ENCODE measurements at places on chromosomes 7 and 10.

DNA sequence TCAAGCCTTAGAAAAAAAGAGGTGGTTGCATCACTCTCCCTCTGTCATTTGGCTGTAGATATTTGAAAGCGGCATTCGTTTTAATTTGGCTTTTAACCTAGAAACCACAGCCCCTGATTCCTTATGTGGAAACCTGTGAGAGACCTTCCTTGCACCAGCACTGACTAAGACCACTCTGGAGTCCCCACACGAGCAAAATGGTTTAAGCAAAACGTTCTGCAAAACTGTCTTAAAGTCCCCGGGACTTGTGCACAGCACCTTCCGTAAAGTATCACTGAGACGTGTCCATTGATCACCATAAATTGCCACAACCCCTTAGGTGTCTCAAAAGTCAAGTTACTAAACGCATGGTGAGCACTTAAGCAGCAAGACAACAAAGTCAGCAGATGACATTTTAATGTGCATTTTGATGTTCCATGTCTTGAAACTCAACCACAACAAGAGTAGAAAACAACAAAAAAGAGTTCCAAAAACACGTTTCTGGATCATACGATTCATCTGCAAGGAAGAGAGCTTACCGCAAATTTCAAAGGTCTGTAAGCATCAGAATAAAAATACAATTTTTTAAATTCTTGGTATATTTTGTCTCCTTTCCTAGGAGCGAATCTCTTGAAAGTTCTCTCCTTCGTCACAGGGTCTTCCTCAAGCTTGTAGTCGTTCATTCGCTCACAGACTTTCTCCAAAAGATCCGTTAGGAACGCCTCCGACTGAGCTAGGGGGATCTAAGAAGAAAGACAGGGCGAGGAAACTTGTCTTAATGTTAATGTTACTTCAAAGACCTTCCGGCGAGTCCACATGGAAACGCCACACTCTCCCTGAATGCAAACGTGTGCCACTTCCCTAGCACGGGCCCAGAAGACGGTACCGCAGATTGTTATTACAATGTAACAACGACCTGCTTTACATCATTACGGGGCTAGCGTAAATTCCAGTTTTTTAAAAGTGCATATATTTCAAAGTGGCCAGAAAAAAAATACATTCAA lies 37.7 kb downstream of the CNPY1 start:
- no peak for DNase-seq

DNA sequence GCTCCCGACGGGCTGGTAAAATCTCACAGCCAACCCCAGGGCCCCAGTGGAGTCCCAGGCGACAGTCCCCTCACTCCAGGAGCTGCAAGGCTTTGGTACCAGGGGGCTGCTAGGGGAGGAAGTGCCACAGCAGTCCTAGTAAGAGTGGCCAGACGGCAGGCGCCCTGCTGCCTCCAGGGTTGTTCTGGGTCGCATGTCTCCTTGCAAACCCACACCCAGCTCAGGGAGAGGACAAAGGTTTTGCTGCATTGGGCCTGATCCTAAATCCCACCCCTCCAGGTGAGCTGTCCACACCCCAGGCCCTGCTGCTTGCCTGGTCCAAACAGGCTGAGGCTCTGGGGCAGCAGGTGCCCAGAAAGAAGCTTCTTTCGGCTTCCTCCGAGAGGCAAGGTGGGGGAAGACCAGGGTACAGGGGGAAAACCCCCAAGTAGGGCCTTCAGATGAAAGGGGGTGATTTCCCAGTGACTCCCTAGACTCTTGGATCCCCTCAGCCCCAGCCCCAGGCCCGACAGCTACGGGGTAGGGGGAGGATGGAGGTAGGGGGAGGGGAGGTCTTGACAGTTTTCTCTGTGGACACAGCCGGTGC lies 4.2 kb upstream of the KCP start:
- DNase-seq, result no peak

- no peak for DNase-seq
Observed at GRCh38 chr7:4715410-4715776, 33.3 kb downstream of the FOXK1 start.

DNA sequence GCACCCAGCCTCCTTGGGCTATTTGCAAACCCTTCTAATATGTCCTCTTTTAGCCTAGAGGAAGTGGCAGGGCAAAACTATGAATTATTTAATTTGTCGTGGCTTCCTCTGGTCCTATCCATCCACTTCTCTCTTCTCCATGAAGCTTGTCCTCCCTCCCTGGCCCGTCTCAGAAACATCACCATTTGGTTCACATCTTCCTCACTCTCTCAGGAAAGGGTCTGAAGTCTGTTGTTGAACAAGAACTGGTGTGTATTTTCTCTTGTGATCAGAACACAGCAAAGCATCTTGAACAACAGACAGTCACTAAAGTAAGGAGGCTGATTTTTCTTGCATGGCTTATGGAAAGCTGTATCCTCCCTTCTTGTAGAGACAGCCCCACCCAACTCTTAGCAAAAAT lies 550.1 kb upstream of the NRP1 start:
- no peak for DNase-seq

DNA sequence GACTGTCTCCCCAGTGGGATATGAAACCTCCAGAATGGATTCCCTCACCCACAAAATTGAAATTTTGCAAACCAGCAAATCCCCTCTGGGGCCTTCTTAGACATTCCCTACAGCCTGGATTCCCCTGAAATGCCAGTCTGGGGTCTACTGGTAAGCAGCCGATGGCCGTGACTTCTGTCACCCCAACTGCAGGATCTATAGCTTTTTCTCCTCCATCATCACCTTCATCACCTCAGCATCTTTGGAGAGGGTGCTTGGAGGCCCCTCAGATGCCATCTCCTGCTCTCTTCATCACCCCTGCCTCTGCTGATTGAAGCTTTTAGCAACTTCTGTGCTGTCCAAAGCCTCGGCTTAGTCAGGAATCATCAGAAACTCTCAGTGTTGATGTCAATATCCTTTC lies 2.6 kb upstream of the KCNMA1 start:
- no peak for DNase-seq

- no peak for DNase-seq
Observed at GRCh38 chr7:117876761-117877160, 3.5 kb upstream of the CTTNBP2 start.

GRCh38 chr10:48444266-48444665 lies 137.8 kb downstream of the MAPK8 start:
- DNase-seq, result no peak

- no peak for DNase-seq
Observed at GRCh38 chr10:520402-520787, 169.1 kb downstream of the DIP2C start.

GRCh38 chr7:45711161-45711490 lies 137.0 kb downstream of the ADCY1 start:
- DNase-seq, result no peak

DNA sequence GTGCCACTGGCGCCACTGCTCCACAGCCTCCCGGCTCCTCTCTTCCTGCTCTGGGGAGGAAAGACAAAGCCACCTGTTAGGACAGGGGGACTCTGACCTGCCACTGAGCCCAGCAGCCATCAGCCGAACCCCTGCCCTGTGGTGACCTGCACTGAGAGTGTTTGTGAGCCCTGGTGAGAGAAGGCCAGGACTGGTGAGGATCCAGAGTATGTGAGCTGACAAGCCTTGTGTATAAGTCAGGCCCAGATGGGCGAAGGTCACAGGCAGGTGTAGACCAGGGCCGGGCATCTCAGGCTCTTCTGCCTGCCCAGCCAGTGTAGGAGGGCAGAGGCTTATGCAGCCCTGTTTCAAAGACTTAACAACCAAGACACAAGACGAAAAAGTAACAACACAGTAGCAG lies 12.0 kb downstream of the UCMA start:
- no peak for DNase-seq

GRCh38 chr10:10852464-10852863 lies 165.2 kb upstream of the CELF2 start:
- DNase-seq, result no peak

DNA sequence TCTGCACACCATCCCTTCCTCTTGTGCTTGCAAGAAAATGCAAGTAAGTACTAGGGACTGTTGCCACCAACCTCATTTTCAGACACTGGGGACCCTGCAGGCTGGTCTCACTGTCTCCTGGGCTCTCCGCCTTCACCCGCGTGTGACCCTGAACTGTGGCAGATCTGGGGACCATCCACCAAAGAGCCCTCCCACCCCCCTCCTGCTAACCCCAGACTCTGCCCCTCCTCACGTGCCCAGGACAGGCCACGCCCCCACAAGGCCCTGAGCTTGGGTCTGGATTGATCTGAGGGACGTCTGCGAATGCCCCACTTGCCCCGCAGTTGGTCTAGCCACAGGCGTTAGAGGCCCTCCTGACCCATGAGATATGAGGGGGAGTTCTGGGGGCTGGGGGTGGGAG lies 8.1 kb downstream of the CNPY1 start:
- DNase-seq, result no peak

- DNase-seq, result no peak
Observed at GRCh38 chr10:42519761-42520460, 118.5 kb downstream of the ZNF33B start.

- no peak for DNase-seq
Observed at GRCh38 chr10:132392811-132393694, 3.9 kb upstream of the PWWP2B start.

GRCh38 chr10:64345856-64346255 lies 824.7 kb downstream of the REEP3 start:
- DNase-seq, result no peak

DNA sequence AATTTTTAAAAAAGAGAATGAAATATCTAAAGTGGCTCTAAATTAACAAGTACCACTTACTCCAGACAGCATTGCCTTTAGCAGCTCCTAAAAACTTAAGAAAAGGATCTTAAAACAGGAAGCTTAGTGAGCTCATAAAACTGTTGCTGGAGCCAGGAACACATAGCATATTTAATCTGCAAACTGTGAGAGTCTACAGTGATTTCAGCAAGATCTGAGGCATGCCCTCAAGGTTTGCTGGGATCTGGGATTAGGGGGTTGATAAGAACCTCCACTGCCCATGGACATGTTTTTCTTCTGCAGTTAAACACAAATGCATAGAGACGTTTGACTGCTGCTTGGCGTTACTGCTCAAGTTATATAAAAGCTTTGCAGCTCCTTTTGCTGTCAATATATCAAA lies 3.8 kb downstream of the GLI3 start:
- DNase-seq, result no peak

- no peak for DNase-seq
Observed at GRCh38 chr7:71120096-71120495, 11.8 kb upstream of the GALNT17 start.

DNA sequence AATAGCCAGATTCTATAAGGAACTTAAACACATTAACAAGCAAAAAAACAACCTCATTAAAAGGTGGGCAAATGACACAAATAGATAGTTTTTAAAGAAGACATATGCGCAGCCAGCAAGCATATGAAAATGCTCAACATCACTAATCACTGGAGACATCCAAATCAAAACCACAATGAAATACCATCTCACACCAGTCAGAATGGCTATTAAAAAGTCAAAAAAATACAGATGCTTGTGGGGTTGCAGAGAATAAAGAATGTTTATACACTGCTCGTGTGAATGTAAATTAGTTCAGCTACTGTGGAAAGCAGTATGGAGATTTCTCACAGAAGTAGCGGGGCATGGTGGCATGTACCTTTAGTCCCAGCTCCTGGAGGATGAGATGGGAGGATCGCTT lies 164.0 kb downstream of the CHRM2 start:
- DNase-seq, result no peak

DNA sequence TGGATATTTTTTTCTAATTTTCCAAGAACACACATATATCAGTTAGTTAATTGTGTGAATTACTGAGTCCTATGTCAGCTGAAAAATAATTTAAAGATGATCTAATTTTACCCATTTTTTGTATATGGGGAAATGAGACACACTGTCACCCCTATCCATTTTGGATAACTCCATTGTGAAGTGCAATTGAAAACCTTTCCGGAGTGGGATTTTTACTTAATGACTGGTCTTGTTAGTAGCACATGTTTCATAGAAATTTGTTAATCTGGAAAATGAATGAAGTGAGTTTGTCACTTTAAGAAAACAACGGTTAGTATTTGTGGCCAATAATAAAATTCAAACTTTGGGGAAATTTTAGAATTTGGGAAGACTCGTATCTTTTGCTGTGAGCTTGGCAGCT lies 2.0 kb downstream of the GARS1 start:
- DNase-seq, result no peak

GRCh38 chr10:88113232-88113631 lies 249.8 kb downstream of the PTEN start:
- no peak for DNase-seq

DNA sequence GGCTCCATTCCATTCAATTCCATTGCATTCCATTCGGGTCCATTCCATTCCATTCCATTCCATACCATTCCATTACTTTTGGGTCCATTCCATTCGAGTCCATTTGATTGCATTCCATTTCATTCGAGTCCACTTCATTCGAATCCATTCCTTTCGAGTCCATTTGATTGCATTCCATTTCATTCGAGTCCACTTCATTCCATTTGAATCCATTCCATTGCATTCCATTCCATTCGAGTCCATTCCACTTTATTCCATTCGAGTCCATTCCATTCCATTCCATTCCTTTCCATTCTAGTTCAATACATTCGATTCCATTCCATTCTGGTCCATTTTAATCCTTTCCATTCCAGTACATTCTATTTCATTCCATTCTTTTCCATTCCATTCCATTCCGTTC lies 334.0 kb downstream of the ZNF33B start:
- no peak for DNase-seq

DNA sequence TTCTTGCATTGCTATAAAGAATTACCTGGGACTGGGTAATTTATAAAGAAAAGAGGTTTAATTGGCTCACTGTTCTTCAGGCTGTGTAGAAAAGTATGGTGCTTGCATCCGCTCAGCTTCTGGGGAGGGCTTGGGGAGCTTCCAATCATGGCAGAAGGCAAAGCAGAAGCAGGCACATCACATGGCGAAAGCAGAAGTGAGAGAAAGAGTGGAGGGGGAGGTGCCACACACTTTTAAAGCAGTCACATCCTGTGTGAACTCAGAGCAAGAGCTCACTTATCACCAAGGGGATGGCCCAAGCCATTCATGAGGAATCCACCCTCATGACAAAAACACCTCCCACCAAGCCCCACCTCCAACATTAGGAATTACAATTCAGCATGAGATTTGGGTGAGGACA lies 303.5 kb downstream of the OTUD1 start:
- no peak for DNase-seq

DNA sequence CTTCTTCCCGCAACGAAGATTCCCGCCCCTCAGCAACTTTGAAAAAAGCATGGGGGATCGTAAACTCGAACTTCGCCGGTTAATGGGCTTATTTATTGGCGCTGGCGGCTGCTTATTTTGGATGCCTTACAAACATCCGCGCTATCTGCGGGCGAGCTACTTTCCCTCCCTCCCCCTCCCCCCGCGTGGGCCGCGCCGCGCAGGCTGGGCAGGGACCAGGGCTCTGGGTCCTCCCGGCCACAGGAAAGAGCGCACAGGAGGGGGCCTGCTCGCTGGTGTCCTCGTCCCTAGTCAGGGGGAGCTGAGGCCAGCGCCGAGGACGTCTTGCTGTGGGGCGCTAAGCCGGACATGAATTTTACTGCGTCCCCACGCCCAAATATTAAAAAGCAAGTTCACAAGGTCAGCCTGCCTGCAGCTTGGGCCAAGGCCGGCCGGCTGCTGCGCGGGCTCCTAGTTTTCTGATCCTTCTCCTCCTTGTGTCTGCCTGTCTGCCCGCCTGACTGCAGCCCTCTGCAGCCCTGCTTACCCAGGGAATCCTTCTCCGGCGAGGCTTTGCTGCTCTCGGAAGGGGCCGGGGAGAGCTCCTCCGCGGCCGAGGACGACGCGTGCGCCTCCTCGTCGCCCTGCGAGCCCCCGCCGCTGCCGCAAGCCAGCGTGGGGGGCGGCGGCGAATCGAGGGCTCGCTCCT lies 1.2 kb downstream of the HOXA10 start:
- no peak for DNase-seq
